ENCODE measurements at places on chromosomes 2 and 18.

GRCh38 chr2:232741294-232741693, 35.1 kb downstream of the KCNJ13 start:
- H3K4me3 ChIP-seq, result no peak overlapping the region
- H3K36me3 ChIP-seq, result peaks cover 8% of the 10 kb centered on the region
- peaks cover 4% of the 10 kb centered on the region for H3K4me1 ChIP-seq
- no peak overlapping the region for H3K27ac ChIP-seq

GRCh38 chr2:112147382-112148168, 9.4 kb downstream of the FBLN7 start:
- DNase-seq, result no peak
- peaks cover 4% of the 10 kb centered on the region for H3K4me1 ChIP-seq
- H3K27ac ChIP-seq, result no peak overlapping the region
- no peak overlapping the region for H3K4me3 ChIP-seq
- H3K27me3 ChIP-seq, result peaks cover 5% of the 10 kb centered on the region

DNA sequence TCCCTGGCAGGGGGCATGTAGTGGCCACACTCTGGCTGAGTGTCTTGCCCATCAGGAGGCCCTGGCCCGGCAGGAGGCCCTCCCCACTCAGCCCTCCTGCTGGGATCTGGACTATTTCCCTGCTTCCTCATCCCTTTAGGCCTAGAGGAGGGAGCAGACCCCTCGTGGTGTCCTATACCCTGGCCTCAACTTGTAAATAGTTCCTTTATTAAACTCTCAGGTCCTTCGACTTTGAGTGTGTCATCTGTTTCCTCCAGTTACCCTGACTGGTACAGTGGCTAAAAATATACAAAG, 166.7 kb upstream of the GLI2 start:
- H3K27ac ChIP-seq, result no peak overlapping the region
- no peak overlapping the region for H3K4me3 ChIP-seq
- no peaks in the 10 kb centered on the region for H3K36me3 ChIP-seq
- no peaks in the 10 kb centered on the region for H3K4me1 ChIP-seq
- no peak for DNase-seq
- no peaks in the 10 kb centered on the region for H3K27me3 ChIP-seq

- H3K4me3 ChIP-seq, result no peak overlapping the region
- DNase-seq, result no peak
- H3K36me3 ChIP-seq, result no peaks in the 10 kb centered on the region
- no peaks in the 10 kb centered on the region for H3K4me1 ChIP-seq
Observed at GRCh38 chr2:186917866-186918265, 68.9 kb upstream of the ZSWIM2 start.

GRCh38 chr2:218047536-218048225, 21.4 kb upstream of the RUFY4 start:
- no peak overlapping the region for H3K27ac ChIP-seq
- DNase-seq, result no peak
- peaks cover 19% of the 10 kb centered on the region for H3K27me3 ChIP-seq
- H3K36me3 ChIP-seq, result peaks cover 7% of the 10 kb centered on the region
- no peaks in the 10 kb centered on the region for H3K4me1 ChIP-seq
- H3K4me3 ChIP-seq, result no peak overlapping the region

- peaks cover 31% of the 10 kb centered on the region for H3K27me3 ChIP-seq
- H3K36me3 ChIP-seq, result no peaks in the 10 kb centered on the region
- no peaks in the 10 kb centered on the region for H3K4me1 ChIP-seq
Observed at GRCh38 chr18:3874581-3874980, 424.6 kb downstream of the TGIF1 start.

DNA sequence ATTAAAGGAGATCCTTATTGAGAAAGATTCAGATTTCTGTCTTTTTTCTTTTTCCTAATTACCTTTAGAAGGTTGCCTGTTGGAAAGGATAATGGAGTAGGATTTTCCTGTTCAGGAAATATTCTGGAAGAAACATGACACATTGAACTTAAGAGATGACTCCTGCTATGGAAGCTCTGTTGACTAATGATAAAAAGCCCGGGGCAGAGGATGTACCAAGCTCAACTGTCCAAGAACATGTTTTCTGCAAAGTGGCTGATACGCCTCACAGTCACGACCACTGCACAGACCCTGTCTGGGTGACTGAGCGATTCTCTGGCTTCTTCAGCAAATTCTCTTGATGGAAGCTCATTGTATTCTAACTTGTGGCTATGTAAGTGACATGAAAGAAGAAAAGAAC, 86.2 kb upstream of the THOC1 start:
- H3K4me3 ChIP-seq, result no peak overlapping the region
- peaks cover 8% of the 10 kb centered on the region for H3K27me3 ChIP-seq
- H3K27ac ChIP-seq, result no peak overlapping the region
- no peaks in the 10 kb centered on the region for H3K4me1 ChIP-seq

GRCh38 chr2:209334188-209335017, 89.4 kb upstream of the MAP2 start:
- H3K27ac ChIP-seq, result no peak overlapping the region
- no peaks in the 10 kb centered on the region for H3K36me3 ChIP-seq
- no peaks in the 10 kb centered on the region for H3K4me1 ChIP-seq
- H3K4me3 ChIP-seq, result no peak overlapping the region
- no peaks in the 10 kb centered on the region for H3K27me3 ChIP-seq

GRCh38 chr18:79069717-79070151, 540 bp downstream of the ATP9B start:
- peak overlapping the region; percentile 86 for H3K4me3 ChIP-seq
- H3K4me1 ChIP-seq, result peaks cover 21% of the 10 kb centered on the region
- peak overlapping the region; percentile 83 for H3K27ac ChIP-seq
- DNase-seq, result no peak
- no peaks in the 10 kb centered on the region for H3K27me3 ChIP-seq
- H3K36me3 ChIP-seq, result peaks cover 50% of the 10 kb centered on the region

GRCh38 chr2:237213315-237214022, 127.8 kb downstream of the COPS8 start:
- DNase-seq, result no peak
- H3K36me3 ChIP-seq, result no peaks in the 10 kb centered on the region
- H3K27me3 ChIP-seq, result peaks cover 8% of the 10 kb centered on the region
- no peaks in the 10 kb centered on the region for H3K4me1 ChIP-seq
- H3K4me3 ChIP-seq, result no peak overlapping the region
- no peak overlapping the region for H3K27ac ChIP-seq

- DNase-seq, result no peak
- H3K27ac ChIP-seq, result no peak overlapping the region
- H3K4me1 ChIP-seq, result no peaks in the 10 kb centered on the region
- no peak overlapping the region for H3K4me3 ChIP-seq
- no peaks in the 10 kb centered on the region for H3K36me3 ChIP-seq
Observed at GRCh38 chr2:23037596-23037995, 347.4 kb upstream of the KLHL29 start.

DNA sequence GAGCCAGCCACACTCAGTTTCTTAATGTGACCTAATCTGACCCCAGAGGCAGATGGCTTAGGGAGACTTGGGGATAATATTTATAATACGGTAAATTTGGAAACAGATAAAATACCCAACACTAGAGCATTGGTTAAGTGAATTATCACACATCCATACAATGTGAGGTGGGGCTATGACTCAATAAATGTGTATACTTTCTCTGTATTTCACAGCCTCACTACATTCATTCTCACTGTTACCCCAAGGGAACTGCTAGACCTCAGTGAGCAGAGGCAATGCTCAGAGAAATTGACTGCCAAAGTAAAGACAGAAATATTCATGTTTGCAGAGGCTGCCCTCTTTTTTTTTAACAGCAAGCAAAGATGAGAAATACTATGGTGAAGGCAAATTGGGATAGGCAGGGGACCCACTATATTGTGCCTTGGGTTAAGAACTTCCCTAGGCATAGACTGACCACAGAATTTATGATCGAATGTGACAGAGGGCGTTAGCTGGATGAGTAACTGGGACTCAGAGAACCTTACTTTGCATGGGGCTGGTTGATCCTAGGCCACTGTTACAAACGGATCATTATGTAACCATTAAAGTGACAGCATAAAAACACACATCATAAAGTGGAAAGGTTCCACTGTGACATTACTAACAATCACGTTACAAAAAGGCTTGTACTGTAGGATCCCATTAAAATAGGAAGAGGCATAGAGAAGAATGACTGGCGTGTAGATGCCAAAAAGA, 246.0 kb upstream of the LYPD1 start:
- no peaks in the 10 kb centered on the region for H3K36me3 ChIP-seq
- H3K4me1 ChIP-seq, result no peaks in the 10 kb centered on the region
- no peak overlapping the region for H3K27ac ChIP-seq
- H3K27me3 ChIP-seq, result no peaks in the 10 kb centered on the region
- no peak for DNase-seq
- no peak overlapping the region for H3K4me3 ChIP-seq

- H3K36me3 ChIP-seq, result peaks cover 17% of the 10 kb centered on the region
- no peak for DNase-seq
- no peak overlapping the region for H3K4me3 ChIP-seq
- no peaks in the 10 kb centered on the region for H3K27me3 ChIP-seq
- H3K4me1 ChIP-seq, result peaks cover 7% of the 10 kb centered on the region
- H3K27ac ChIP-seq, result no peak overlapping the region
Observed at GRCh38 chr18:57026316-57026715, 120.6 kb upstream of the BOD1L2 start.

GRCh38 chr2:201357221-201357620, at the start of gene FLACC1:
TSS of gene FLACC1 (minus strand) at chr2:201357345. CDS start at chr2:201351404, 5,941 bp downstream.
- H3K36me3 ChIP-seq, result peaks cover 5% of the 10 kb centered on the region
- peaks cover 16% of the 10 kb centered on the region for H3K4me1 ChIP-seq
- H3K27ac ChIP-seq, result no peak within 1 kb of the TSS
- DNase-seq, result no peak

DNA sequence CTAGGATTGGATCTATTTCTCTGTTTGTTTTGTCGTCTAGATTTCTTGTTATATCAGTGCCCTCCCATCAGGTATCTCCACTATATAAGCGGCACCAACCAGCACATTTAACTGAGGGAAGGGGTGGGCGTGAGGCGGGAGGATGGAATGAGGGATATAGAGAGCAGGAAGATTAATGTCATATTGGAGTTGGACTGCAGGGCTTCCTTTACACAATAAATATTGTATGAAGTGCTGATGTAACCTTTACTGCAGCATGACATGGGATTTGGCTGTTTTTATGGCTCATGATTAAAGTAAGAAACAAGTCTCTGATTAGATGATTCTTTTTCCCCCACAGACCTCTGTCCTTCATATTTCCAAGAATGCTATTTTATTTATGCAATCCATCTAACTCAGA, 54.8 kb downstream of the TMEM200C start:
- H3K27me3 ChIP-seq, result peaks cover 19% of the 10 kb centered on the region
- H3K4me3 ChIP-seq, result no peak overlapping the region
- H3K27ac ChIP-seq, result no peak overlapping the region
- H3K36me3 ChIP-seq, result no peaks in the 10 kb centered on the region

DNA sequence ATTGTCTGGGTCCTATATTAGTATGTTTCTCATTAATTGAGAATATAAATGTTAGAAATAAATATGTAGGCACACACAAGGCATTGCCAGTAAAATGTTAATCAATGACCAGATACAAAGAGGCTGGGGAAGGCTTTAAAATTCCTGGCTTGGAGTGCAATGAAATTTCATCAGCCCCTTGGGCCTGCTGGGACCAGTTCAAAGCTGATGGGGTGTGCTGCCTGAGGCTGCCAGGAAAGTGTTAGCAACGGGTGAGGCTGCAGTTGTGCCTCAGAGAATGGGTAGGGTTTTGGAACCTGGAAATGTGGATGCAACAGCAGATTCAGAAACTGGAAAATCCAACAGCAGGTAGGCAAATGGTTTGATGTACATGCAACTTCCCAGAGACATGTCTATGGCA, 68.9 kb downstream of the DIPK1C start:
- DNase-seq, result no peak
- H3K27me3 ChIP-seq, result no peaks in the 10 kb centered on the region
- H3K4me1 ChIP-seq, result peaks cover 20% of the 10 kb centered on the region

- peak overlapping the region; percentile 97 for H3K27ac ChIP-seq
- DNase-seq, result no peak
- H3K4me1 ChIP-seq, result peaks cover 89% of the 10 kb centered on the region
- no peaks in the 10 kb centered on the region for H3K27me3 ChIP-seq
- H3K4me3 ChIP-seq, result peak overlapping the region; percentile 3
Observed at GRCh38 chr2:216117561-216118340, 8.6 kb downstream of the XRCC5 start.

DNA sequence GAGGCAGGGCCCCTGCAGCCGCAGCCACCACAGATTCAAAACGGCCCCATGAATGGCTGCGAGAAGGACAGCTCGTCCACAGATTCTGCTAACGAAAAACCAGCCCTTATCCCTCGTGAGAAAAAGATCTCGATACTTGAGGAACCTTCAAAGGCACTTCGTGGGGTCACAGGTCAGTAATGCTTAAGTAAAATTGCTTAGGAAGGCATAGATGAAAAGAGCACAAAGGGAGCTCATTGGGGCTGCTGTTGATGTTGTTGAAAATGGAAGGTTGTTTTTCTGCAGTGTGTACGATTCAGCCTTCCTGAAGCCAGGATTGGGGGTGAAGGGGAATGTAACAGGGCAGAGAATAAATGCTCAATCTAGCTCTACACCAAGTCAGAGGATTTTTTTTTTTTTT, 90.5 kb downstream of the KCTD18 start:
- no peaks in the 10 kb centered on the region for H3K4me1 ChIP-seq
- H3K4me3 ChIP-seq, result no peak overlapping the region
- no peak overlapping the region for H3K27ac ChIP-seq
- DNase-seq, result no peak
- no peaks in the 10 kb centered on the region for H3K27me3 ChIP-seq
- H3K36me3 ChIP-seq, result no peaks in the 10 kb centered on the region

GRCh38 chr2:157192445-157193423, 64.8 kb upstream of the GALNT5 start:
- no peaks in the 10 kb centered on the region for H3K36me3 ChIP-seq
- H3K4me3 ChIP-seq, result no peak overlapping the region
- peaks cover 10% of the 10 kb centered on the region for H3K27me3 ChIP-seq
- no peak for DNase-seq
- no peak overlapping the region for H3K27ac ChIP-seq

- H3K36me3 ChIP-seq, result peaks cover 10% of the 10 kb centered on the region
- H3K4me1 ChIP-seq, result peaks cover 30% of the 10 kb centered on the region
- H3K27me3 ChIP-seq, result peaks cover 5% of the 10 kb centered on the region
Observed at GRCh38 chr18:76389716-76390115, 105.3 kb downstream of the ZNF516 start.

DNA sequence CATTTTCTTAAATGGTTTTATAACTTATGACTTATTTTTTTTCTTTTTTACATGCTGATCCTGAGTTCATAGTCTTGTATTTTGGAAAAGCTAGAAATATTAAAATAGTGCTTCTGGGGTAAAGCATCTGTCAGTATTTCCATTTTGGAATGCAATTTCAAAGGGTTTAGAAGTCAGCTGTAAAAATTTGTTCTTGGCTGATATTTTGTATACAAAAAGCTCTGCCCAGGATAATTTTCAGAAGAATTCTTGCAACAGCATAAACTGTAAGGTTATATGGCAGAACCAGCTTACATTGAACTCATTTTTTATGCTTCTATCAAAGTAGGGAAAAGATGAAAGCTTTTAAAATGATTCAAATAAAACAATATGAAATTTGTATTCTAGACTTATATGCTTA, 97.4 kb downstream of the DIS3L2 start:
- no peak for DNase-seq
- H3K4me1 ChIP-seq, result peaks cover 37% of the 10 kb centered on the region
- H3K27ac ChIP-seq, result no peak overlapping the region

- no peak for DNase-seq
- no peak overlapping the region for H3K27ac ChIP-seq
Observed at GRCh38 chr2:62412347-62412742, 93.7 kb downstream of the TMEM17 start.

GRCh38 chr2:199738727-199739412, 112.1 kb downstream of the FTCDNL1 start:
- no peak for DNase-seq
- no peaks in the 10 kb centered on the region for H3K36me3 ChIP-seq
- peaks cover 5% of the 10 kb centered on the region for H3K4me1 ChIP-seq
- H3K27ac ChIP-seq, result no peak overlapping the region
- peaks cover 29% of the 10 kb centered on the region for H3K27me3 ChIP-seq

GRCh38 chr2:176490061-176490861, 221.0 kb downstream of the MTX2 start:
- H3K27me3 ChIP-seq, result peaks cover 43% of the 10 kb centered on the region
- no peak for DNase-seq
- H3K4me3 ChIP-seq, result no peak overlapping the region

All from activated naive CD8-positive, alpha-beta T cell treated with anti-CD3 and anti-CD28 coated beads for 36 hours (primary cell).